Stimulated activated naive B cell treated with anti-CD40 and anti-IgM and Interleukin-4, amounts not matched to agents 10 μg/mL and 1 μg/mL and 100 μg/mL, for 72 hours (primary cell): ENCODE measurements at places on chromosomes 13 and 19.

- DNase-seq = no peak
Observed at GRCh38 chr13:40438022-40438680, 228.3 kb downstream of the FOXO1 start.

DNA sequence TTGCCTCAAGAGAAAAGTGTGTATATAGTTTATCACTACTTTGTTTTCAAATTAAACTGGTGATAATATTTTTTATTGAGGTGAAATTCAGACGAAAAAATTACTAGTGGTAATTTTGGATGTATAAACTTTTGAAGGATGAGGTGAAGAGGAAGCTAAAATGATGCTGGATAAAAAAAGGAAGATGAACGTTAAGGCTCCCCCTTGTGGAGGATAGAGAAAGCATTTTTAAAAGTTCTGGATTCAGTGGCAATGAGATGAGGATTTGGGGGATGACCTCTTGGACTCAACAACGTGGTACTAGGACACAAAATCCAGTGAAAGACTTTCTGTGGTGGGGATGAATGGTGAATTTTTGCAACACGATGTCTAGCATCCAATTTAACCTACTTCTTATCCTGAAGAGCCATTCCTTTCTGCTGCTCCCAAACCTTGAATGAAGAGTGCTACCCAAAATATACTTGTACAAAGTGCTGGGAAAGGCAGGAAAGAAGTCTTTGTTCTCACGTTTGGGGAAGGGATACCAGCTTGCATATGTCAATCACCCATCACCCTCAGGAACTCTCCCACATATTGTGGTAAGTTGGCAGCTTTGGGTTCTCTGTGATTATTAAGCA, 7.3 kb upstream of the SIGLEC5 start:
- no peak for DNase-seq

DNA sequence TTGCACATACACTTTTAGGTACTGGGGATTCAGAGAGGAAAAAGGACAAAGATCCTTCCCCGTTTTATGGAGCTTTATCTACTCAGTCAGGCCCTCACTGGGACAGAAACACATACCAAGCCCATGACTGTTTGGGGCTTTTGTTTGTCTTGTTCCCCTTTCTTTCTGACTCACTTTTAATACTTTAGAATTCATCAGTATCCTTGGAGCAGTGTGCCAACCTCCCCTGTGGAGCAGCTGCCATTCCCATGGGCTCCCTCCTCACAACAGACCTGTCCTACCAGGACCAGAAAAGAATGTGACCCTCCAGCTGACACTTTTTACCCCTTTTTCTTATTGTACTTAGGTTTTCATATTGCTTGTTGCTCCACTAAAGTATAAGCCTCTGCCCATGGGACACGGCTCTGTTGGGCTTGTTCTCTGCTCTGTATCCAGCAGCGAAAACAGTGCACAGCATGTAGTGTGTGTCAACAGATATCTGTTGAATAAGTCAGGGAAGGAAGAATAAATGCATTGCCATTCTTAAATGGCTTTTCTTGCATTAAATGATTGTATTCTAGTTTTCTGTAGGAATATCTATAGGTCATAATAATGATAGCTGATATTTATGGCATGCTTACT, 431.1 kb downstream of the EFNB2 start:
- DNase-seq = no peak

- no peak for DNase-seq
Observed at GRCh38 chr13:99811067-99811700, 160.4 kb downstream of the ZIC5 start.

- no peak for DNase-seq
Observed at GRCh38 chr13:44546164-44546563, 30.0 kb downstream of the TSC22D1 start.

DNA sequence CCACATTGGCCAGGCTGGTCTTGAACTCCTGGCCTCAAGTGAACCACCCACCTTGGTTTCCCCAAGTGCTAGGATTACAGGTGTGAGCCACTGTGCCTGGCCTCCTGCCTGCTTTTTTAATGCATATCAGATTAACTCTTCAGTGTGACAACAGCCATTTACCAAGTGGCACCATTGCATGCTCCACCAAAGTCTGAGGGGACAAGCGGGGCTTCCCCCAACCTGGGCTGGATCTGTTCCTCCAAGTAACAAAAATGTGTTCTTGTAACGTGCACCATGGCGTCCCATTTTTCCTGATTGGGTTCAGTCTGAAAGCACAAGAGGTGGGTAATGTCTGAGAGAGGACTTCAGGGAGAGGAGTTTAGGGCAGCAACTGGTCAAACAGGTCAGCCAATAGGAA, 77.8 kb downstream of the TEX29 start:
- no peak for DNase-seq

GRCh38 chr13:23636360-23636759, 66.1 kb downstream of the TNFRSF19 start:
- no peak for DNase-seq

GRCh38 chr13:112165712-112166111, 98.8 kb downstream of the SOX1 start:
- DNase-seq = no peak

DNA sequence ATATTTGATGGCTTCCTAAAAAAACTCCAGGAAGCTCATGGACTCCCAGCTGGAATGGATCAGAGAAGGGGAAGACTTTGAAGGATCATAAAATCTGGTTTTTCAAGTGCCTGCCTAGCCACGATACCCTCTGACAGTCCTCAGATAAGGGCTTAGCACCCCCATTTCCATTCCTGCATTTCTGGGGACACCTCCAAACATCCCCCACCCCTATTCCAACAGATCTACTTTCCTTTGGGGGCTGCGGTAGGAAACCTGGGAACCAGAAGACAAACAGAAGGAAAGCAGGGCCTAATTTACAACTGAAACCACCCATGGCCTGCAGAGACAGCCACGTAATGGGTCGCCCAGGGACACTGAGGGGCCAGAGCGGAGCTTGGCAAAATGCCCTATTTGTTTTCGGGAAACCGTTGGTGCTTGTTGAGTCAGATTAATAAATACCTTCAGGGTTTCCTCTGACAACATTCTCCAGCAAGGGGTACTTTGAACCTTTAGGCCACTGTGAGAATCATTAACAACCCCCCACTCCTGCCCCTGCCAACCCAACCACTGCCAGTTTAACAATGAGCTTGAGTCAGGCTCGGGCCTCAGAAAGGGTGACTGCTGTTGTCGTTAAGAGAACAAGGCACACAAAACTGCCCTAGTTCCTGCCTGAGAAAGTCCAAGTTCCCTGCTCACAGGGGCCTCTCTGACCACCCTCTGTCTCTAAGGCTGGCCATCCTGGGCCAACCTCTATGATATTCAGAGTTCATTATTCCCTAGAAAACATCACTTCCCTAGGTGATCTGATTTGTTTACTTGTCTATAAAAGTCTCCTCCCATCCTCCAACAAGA, 23.5 kb downstream of the RHPN2 start:
- DNase-seq = no peak

DNA sequence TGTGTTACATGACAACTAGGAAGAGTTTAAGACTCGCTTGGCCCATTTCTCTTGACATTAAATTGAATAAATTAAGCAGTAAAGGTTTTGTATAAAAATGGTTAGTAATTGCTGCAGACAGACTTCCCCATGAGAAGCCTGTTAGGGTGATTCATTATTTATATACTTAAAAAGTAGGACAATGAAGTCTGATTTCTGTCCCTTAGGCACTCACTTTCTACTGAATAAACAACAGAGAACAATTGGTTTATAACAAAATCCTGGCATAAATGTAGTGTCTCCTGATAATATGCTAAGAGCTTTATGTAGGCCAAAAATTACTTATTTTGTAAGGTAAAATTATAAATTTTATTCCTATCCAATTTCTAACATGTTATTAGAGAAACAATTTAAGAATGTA, 2138.5 kb upstream of the PCDH20 start:
- no peak for DNase-seq

GRCh38 chr19:36973021-36973843, 57.1 kb downstream of the ZNF568 start:
- DNase-seq = peak; percentile 75

DNA sequence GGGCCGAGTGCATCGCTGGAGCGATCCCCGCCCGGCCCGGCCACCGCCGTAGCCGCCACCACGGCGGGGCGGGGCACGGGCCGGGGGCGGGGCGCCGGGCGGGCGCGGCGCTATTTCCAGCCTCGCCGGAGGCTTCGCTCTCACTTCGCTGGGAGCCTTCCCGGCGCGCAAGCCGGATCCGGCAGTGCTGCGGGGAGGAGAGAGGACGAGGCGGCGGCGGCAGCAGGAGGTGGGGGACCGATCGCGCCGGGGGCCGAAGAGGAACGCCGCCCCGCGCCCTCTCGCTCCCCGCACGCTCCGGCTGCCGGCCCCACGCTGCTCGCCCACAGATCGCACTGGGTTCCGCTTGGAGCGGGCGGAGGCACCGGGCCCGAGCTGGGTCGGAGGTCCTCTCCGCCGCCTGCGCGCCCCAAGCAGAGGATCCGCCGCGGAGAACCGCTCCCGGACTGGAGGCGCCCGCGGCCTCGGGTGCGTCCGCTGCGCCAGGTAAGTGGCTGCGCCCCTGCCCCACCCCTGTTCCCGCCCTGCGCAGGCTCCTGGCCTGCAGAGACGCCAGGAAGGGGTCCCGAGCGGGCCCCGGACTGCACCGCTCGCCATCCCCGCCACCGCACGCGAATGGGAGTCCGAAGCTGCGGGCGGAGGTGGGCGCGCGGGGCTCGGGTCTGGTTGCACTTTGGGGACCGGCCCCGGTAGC, at the start of gene CHST8:
CHST8 (plus strand) TSS at position 143 of the 694 bp plus-strand sequence. CDS start 67,309 bp downstream, outside the sequence.
- no peak for DNase-seq

GRCh38 chr19:4971424-4971793, 2.5 kb downstream of the KDM4B start:
- no peak for DNase-seq

GRCh38 chr13:50511877-50512341, 331.6 kb downstream of the DLEU7 start:
- DNase-seq = peak; percentile 2

- DNase-seq = no peak
Observed at GRCh38 chr13:97719736-97720135, 233.7 kb upstream of the IPO5 start.

DNA sequence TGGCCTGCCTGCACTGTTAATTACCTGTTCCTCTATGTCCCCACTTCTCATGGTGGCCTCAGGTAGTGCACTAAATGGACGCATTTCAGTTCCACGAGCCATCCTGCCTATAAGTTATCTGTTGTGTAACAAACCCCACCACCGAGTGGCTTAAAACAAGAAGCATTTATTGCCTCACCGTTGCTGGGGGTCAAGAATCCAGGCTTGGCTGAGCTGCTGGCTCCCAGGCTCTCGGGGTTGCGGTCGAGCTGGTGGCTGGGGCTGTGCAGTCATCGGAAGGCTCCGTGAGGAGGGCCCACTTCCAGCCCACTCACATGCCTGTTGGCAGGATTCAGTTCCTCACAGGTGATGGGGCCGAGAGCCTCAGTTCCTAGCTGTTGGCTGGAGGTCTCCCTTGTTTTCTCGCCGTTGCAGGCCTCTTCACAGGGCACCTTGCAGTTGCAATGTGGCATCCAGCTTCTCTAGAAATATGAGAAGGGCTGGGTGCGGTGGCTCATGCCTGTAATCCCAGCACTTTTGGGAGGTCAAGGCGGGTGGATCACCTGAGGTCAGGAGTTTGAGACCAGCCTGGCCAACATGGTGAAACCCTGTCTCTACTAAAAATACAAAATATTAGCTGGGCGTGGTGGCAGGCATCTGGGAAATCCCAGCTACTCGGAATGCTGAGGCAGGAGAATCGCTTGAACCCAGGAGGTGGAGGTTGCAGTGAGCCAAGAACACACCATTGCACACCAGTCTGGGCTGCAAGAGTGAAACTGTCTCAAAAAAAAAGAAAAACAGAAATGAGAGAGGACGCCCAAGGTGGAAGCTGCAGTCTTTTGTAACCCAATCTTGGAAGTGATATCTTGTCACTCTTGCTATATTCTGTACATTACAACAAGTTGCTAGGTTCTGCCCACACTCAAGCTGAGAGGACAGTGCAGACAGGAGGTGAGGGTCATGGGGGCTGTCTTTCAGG, 6.5 kb upstream of the PTOV1 start:
- no peak for DNase-seq

DNA sequence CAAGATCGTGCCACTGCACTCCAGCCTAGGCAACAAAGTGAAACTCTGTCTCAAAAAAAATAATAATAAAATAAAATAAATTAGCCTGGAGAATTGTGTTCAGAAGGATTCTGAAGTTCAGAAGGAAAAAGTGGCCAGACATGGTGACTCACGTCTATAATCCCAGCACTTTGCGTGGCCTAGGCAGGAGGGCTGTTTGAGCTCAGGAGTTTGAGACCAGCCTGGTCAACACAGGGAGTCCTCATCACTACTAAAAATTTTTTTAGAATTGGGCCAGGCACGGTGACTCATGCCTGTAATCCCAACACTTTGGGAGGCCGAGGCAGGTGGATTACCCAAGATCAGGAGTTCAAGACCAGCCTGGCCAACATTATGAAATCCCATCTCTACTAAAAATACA, 6.0 kb downstream of the RDH8 start:
- no peak for DNase-seq

GRCh38 chr13:70708775-70709174, 600.5 kb upstream of the KLHL1 start:
- no peak for DNase-seq

- DNase-seq = no peak
Observed at GRCh38 chr13:111281751-111282311, 38.6 kb upstream of the TEX29 start.

- DNase-seq = no peak
Observed at GRCh38 chr13:65032825-65033224, 2197.3 kb downstream of the PCDH9 start.

- DNase-seq = no peak
Observed at GRCh38 chr19:10744253-10744798, 26.4 kb downstream of the DNM2 start.

GRCh38 chr19:36773223-36773579, 594 bp upstream of the ZNF850 start:
- no peak for DNase-seq

GRCh38 chr13:106473154-106473553, 62.3 kb downstream of the EFNB2 start:
- DNase-seq = no peak

GRCh38 chr13:51225029-51225428, 2.8 kb downstream of the FAM124A start:
- DNase-seq = no peak

GRCh38 chr13:33345842-33346241, 60.3 kb upstream of the STARD13 start:
- DNase-seq = no peak

- no peak for DNase-seq
Observed at GRCh38 chr13:110001670-110002275, 215.4 kb upstream of the IRS2 start.

DNA sequence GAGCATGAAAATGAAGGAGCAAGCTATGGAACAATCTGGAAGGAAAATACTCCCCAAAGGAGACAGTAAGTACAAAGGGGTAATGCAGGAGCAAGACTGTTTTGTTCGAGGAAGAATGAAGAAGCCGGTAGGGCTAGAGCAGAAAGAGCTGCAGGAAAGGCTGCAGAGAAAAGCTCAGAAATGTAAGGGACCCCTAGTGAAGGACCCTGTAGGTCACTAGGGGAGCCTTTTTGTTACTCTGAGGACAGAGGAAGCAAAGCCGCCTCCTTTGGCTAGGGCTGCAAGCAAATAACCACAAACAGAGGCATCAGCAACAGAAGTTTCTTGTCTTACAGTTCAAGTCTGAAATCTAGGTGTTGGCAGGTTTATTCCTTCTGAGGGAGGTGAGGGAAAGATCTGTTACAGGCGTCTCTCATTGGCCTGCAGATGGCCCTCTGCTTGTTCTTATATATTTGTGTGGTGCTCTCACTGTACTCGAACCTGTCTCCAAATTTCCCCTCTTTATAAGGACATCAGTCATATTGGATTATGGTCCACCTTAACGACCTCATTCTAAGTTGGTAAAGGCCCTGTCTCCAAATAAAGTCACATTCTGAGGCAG, 362.3 kb downstream of the COG6 start:
- DNase-seq = no peak

- no peak for DNase-seq
Observed at GRCh38 chr19:33676999-33677665, 55.4 kb downstream of the CHST8 start.

- DNase-seq = no peak
Observed at GRCh38 chr13:106917024-106917571, 349.2 kb upstream of the ARGLU1 start.
